Activated CD4-positive, CD25-positive, alpha-beta regulatory T cell treated with anti-CD3 and anti-CD28 coated beads, Interleukin-2, amount 50 U/mL, for 16 hours (primary cell): ENCODE measurements at places on chromosomes 6 and 20.

GRCh38 chr6:8435845-8436168 lies 462 bp upstream of the SLC35B3 start:
- no peak for DNase-seq

DNA sequence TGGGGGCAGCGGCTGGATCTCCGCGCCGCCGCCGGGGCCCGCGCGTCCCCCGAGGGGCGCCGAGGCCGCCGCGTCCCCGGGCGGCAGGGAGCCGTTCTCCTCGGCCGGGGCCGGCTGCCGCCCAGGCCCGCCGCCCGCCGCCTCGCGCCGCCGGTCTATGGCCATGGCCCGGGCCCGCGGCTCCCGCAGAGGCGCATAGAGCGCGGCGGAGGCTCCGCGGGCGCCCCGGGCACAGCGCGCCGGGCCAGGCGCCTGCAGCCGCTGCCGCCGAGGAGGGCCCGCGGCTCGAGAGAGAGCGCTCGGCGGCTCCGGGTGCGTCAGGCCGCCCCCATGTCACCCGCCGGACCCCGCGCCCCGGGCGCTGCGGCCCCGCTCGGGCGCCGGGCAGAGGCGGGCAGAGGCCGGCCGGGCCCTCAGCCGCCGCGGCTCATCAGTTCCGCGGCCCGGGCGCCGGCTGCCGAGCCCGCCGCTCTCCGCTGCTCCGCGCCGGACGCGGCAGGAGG lies 404 bp downstream of the SLC22A23 start:
- no peak for DNase-seq

GRCh38 chr6:101980924-101981323 lies 587.4 kb downstream of the GRIK2 start:
- no peak for DNase-seq

- no peak for DNase-seq
Measured at GRCh38 chr6:16217156-16217721, 21.1 kb upstream of the GMPR start.

DNA sequence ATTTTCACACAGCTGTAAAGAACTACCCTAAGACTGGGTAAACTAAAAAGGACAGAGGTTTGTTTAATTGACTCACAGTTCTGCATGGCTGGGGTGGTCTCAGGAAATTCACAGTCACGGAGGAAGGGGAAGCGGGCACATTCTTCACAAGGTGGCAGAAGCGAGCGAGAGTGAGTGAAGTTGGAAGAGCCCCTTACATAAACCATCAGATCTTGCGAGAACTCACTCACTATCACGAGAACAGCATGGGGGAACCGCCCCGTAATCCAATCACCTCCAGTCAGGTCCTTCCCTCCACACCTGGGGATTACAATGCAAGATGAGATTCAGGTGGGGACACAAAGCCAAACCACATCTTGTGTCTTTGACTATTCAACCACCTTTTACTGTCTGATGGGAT lies 700.5 kb downstream of the TENT5A start:
- no peak for DNase-seq

GRCh38 chr6:16635810-16636602 lies 125.3 kb downstream of the ATXN1 start:
- no peak for DNase-seq

GRCh38 chr6:127119102-127120022 lies 891 bp downstream of the RSPO3 start:
- DNase-seq = no peak

DNA sequence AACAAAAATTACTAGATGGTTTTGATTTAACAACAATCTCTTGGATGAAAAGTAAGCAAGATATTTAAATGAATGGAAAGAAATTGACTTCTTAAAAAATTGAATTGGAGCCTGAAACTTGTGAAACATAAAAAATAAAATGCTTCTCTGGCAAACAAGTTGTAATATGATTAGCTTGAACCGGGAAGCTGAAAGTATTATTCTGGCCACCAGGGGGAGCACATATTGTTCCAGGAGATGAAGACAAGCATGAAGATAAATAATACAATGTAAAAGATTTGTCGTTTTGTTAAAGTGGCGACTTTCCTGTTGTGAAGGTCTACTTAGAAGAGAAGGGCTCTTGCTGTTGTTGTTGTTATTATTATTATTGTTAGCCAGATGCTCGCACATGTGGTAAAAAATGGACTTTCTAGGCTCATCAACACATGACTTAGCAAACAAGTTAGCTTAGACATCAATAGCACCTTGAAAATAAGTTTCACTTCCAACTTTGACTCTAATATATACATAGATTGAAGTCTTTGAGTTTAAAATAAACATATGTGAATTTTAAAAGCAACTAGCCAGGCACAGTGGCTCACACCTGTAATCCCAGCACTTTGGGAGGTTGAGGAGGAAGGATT lies 14.2 kb downstream of the PAX1 start:
- DNase-seq = no peak

DNA sequence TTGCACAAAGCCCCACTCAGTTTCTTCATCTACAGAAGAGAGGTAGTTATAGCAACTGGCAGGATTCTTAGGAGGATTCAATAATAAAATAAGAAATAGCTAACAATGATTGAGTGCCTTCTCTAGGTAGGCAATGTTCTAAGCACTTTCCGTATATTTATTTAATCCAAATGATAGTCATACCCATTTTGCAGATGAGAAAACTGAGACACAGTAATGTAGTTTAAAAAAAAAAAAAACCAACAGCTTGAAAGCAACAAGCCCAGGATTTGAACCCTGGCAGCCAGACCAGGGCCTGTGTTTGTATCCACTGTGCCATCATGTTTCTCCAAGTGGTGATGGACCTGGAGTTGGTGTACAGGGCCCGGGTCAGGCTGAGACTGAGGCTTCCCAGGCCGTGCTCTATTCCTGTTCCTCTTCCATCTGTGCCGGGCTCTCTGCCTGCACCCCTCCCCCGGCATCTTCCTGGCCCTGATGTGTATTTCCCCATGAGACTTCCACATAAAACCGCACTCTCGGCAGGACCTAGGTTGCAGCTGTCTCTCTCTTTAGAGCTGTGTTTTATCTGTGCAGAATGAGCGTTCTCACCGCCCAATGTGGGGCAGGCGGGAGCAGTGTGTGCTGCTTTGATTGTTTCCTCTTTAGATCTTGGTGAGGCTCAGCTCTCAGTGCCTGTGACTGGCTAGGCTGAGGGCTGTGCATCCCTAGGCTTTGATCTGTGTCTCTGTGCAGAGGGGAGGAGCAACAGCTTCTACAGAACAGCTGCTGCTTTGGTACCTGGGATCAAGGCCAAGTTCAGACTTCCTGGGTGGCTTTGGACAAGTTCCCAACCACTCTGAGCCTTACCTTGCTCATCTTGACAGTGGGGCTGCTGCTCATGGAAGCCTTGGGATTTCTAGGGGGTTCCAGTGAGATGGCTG lies 49.5 kb downstream of the TOX2 start:
- DNase-seq = no peak

DNA sequence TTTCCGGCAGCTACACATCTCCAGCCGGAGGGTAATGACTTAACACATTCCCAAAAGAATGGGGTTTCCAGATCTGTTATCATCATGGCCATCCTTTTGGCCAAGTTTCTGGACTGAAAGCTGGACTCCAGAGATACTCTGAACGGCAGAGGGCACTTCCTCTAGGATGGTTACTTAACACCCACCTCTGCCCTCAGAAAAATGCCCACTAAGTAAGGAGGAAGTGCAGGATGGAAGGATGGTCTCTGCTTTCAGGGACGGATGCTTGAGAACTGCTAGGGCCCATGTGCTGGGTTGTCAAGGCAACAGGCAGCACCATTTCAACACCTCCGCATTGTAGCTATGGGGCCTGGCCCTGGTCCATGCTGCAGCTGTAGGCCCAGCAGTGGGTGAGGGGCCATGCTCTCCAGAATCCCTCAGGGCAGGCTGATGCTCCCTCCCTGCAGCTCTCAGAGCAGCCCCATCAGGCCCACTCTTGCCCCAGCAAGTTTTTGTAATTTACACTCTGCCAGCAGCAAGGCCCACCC lies 16.5 kb upstream of the TGM3 start:
- DNase-seq = no peak

- DNase-seq = no peak
Measured at GRCh38 chr20:23096986-23097520, 10.9 kb upstream of the CD93 start.

DNA sequence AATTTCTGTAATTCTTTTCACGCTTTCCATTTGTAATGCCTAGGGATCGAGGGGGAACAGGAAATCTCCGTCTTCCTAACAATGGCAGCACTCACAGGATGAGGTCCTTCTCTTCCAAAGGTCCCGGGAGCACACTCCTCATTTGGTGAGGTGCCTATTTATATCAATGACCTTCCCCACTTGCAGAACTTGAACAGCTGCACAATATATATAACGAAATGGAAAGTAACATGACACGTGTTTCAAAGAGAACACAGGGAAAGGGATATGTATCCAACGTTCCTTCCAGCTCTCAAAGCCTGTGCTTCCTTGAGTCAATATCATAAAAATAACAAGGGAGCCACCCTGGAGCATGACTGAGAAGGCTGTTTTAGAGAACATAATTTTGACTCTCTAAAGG lies 78.6 kb upstream of the RBM24 start:
- no peak for DNase-seq

GRCh38 chr6:10555625-10556309 lies 34.6 kb downstream of the GCNT2 start:
- no peak for DNase-seq

- no peak for DNase-seq
Measured at GRCh38 chr6:15775741-15776140, 112.9 kb upstream of the DTNBP1 start.

DNA sequence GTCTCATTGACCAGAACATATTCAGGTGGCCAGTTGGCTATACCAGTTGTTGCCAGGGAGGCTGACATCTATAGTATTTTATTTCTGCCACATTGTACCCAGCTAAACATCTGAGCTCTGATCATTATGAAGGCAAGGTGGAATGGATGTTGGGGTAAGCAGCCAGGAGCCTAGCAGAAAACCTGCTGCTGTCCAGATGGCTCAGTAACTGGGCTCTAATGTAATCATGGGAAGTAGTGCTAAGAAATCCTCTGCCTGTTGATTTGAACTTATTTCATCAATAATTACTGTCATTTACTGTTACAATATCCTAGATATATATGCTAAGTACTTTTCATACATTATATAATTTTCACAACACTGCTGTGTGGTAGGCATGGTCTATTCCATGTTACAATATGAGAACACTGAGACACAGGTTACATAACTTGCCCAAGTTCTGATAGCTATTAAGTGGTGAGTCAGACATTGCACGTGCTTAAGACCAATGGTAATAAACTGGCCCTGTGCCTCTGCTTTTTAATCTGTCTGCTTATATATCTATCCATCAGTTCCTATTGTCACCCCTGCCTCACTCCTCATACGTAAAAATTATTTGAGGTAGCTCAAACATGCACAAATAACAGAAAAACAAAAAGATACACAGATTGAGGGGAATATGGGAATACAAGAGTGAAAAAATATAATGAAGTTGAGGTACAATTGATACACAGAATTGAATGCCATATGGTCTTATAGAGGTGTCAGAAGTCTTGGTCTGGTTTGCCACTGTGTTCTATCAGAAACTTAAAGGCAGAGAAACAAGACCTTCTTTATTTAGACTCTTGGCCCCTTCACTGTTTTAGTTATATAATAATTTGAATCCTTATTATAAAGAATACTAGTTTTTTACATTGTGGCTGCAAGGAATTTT lies 25.2 kb downstream of the TBPL1 start:
- no peak for DNase-seq

- no peak for DNase-seq
Measured at GRCh38 chr6:11329726-11330412, 97.4 kb upstream of the NEDD9 start.

DNA sequence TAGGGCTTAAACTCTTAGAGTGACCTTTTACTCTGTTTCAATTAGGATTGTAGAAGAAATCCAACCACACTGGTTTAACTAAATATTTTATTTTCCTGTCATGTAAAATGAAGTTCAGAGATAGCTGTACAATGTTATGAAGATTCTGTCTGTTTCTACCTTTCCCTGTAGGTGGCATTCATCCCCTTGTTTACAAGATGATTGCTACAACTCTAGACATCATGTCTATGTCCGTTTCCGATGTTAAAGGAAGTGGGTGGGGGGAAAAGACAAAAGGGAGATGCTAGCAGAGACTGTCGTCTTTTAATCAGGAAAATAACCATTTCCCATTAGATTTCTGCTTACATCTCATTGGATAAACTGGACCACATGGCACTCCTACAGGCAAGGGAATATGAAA lies 30.9 kb upstream of the RIMS1 start:
- no peak for DNase-seq

DNA sequence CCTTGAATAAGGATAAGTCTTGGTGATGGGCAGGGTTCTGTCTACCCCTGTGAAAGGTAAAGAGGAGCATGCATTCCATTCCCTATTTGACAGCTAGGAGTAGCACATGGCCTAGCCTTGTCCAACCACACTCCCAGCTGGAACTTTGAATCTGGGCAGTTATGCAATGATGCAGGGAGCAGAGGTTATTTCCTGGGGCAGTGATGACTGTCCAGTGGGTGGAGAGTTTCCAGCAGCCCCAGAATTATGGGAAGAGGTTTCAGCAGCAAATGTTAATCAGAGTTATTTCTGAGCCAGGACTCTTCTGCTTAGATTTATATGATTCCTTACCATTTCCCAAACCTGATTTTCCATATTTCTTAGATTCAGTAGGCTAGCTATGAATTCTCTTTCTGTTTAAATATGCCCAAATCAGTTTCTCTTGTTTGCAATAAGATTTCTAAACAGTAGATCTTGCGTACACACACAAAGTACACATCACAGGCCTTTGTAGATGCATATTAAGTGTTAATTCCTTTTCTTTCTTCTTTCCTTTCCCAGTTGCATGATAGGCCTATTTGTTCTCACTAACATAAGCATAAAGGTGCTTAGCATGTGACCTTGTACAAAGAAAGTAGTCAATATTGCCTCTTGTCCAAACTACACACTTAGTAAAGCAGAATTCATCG lies 17.3 kb upstream of the TXLNB start:
- no peak for DNase-seq

DNA sequence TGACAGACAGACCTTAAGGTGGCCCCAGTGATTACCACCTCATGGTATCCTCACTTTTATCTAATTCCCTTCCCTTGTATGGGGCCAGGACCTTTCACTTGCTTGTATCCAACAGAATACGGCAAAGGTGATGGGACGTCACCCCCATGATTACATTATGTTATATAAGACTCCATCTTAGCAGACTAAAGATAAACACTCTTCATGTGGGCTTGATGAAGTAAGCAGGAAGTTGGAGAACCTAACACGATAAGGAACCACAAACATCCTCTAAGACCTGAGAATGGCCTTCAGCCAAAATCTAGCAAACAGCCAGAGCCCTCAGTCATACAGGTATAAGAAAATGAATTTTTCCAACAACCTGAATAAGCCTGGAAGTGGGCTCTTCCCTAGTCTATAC lies 8.0 kb downstream of the SLC17A3 start:
- no peak for DNase-seq
